Smooth muscle cell of bladder (primary cell): ENCODE measurements at places on chromosomes 12 and 14. TPM values are rescaled to one million over a fixed set of nuclear protein-coding genes. Genes with fewer than 3 reads are reported as not detected.

Gene EID3
- total RNA-seq: 7.1 and 12.3 TPM in 2 replicates

Gene ACRBP
- 0.28 and 0.37 TPM in 2 replicates for total RNA-seq

Gene CLEC1B
- not detected in 2 replicates for total RNA-seq

Gene OR6S1
- not detected in 2 replicates for total RNA-seq

Gene GSC
- 0.71 and 2.7 TPM in 2 replicates for total RNA-seq

Gene CBLN3
- 3.3 and 3.4 TPM in 2 replicates for total RNA-seq

Gene KIF5A
- total RNA-seq: 0.09 and 0.14 TPM in 2 replicates
